ENCODE measurements at places on chromosomes 13 and 19.

DNA sequence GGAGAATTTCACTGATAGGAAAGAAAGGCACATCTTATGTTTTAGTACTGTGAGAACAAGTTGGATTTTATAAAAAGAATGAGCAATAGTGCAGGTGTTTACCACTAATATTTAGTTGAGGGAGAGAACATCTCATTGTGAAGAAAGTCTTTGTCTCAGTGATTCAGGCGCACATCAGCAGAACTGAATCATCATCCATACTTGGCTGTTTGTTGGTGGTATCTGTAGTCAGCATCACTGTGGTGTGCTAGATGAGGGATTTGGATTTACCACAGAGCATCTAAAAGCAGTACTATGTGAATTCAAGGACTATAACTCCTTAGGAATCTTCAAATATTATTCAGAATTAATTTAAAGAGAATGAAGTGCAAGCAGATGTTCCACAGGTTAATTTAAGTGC lies 1380.5 kb upstream of the ATXN8OS start:
- no peak for DNase-seq

- no peak for DNase-seq
These were observed 7.5 kb downstream of the DNM2 start for GRCh38 chr19:10725415-10725814.

DNA sequence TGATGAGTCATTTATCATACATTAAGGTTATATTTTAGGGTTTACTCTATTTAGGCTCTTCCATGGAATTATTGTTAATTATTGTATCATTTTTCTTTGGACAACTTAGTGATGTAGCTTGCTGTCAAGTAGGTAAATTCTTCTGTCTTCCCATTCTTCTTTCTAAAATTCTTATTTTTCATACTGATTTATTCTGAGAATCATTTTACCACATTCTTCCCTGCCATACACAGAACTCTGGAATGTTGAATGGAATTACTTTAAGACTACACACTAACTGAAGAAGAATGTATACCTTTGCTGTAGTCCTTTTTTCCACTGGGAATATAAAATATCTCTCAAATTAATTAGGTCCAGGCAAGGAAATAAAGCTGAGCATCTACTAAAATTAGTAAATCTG lies 24.5 kb upstream of the SLC7A1 start:
- no peak for DNase-seq

GRCh38 chr19:3136684-3137055 lies 837 bp downstream of the GNA15 start:
- no peak for DNase-seq

DNA sequence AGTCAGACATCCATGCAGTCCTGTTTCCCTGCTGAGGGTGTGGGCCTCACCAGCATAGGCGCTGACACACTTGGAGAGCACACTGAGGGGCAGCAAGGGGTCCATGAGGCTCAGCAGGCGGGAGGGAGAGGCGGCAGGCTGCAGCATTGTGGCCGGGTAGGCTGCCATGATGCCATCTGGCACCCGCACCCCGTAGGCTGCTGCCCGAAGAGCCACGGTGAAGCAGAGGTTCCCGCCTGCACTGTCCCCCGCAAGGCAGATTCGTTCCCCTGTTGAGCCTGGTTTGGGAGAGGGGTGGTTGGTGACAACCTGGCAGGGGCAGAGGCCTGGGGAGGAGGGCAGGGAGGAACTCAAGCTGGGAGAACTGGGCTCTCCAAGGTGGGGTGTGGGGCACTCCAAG lies 16.0 kb upstream of the CNFN start:
- no peak for DNase-seq

DNA sequence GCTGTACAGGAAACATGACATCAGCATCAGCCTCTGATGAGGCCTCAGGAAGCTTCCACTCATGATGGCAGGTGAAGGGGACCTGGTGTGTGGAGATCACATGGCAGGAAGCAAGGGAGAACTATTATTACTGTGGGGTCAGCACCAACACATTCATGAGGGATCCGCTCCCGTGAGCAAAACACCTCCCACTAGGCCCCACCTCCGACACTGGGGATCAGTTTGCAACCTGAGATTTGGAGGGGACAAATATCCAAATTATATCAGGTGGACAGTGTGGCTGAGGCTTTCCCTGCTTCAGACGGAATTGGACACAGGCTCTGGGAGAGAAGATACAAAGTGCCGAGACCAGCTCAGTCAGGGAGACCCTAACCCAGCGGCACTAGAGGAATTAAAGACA lies 5.7 kb upstream of the ZNF792 start:
- no peak for DNase-seq

- no peak for DNase-seq
These were observed 173.1 kb downstream of the LACC1 start for GRCh38 chr13:44052780-44053184.

- no peak for DNase-seq
These were observed 3.2 kb upstream of the PROZ start for GRCh38 chr13:113155201-113155600.
